Femur (tissue), 1 donor: ENCODE measurements at places on chromosomes 1 and 21.
A peak's percentile ranks its signal among the peaks of the same experiment; 100 is the strongest.

GRCh38 chr21:38777531-38777930 lies 28.2 kb upstream of the ETS2 start:
- DNase-seq: no peak

DNA sequence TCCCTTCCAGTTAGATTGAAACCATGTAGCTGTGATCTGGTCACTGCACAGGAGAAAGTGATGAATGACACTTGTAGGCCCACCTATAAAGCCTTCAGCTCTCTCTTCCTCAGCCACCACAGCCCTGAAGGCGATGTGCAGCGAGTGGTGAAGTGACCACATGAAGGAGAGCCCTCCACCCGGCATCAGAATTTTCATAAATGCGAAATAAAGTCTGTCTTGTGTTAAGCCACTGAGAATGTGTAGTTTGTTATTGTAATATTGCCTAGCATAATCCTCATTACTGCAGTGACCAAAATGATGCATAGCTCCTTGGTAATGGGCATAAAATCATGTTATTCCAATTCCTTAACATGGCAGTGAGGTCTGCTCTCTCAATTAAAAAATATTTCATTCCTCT lies 122.1 kb upstream of the LYPLAL1 start:
- no peak for DNase-seq

DNA sequence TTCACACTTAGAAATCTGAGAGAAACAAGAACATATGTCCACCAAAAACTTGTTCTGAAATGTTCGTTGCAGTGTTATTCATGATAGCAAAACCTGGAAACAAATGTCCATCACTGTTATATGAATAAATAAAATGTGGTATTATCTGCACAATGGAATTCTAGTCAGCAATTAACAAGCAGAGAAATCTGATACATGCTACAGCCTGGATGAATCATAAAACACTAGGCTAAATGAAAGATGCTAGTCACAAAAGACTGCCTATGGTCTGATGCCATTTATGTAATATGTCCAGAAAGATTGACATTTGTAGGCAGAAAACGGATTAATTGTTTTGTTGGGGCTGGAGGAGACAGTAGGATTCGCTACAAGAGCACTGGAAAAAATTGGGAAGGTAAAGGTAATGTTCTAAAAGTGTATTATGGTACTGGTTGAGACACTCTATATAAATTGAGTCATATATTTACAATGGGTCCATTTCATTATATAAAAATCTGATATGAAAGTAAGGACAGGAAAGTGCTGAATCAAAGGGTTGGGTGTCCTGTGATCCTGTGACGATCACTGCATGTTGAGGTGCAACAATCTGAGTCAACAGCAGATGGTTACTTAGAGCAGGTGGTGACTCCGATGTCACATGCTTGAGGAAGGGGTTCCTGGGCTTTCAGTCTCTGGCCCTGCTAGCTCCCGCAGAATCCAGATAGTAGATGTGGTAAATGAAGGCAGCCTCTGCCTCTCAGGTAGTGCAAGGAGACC lies 102.1 kb upstream of the NBPF4 start:
- no peak for DNase-seq

DNA sequence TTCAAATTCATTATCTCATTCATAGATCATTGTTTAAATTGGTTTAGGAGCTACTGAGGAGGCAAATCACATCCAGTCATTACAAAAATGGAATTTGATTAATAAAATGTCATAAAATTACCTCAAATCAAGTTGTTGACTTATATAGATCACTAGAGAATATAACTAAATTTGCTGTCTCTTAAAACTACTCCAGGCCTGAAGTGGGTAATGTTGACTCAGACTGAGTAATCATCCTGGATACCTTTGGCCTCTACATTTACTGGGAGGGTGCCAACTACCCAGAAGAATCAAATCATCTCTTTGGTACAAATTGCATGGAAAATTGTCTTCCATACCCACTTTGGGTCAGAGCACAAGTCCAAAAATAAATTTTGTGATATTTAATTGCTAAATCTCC lies 191.2 kb upstream of the GREM2 start:
- no peak for DNase-seq

- DNase-seq: no peak
Measured at GRCh38 chr1:14141656-14142055, 441.7 kb downstream of the PRDM2 start.

- DNase-seq: no peak
Measured at GRCh38 chr1:86054396-86054795, 102.2 kb downstream of the COL24A1 start.

DNA sequence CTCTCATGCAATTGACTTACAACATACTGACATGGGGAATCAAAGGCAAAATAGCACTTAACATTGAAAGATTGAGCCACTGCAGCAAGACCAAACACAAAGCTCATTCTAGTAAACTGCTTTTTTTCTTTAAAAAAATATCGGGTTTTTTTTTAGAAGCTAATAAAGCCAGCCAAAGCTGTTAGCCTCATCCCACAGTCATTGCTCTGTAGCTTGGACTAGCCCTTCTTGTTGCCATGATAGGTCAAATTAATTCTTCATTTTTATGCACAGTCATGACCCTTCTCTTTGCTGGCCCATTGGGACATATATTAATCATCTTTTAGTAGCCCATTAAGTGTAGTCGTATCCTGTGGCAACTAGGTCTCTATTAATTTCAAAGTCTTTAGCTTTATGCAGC lies 231.3 kb downstream of the ADGRL2 start:
- DNase-seq: no peak

- DNase-seq: peak; percentile 44
Measured at GRCh38 chr1:201593200-201593921, 54.4 kb downstream of the NAV1 start.
